Right ventricle myocardium inferior (tissue), 1 donor: ENCODE measurements at places on chromosomes 1 and 21.

- no peak for DNase-seq
Measured at GRCh38 chr1:206713070-206713469, 28.4 kb downstream of the MAPKAPK2 start.

- no peak for DNase-seq
Measured at GRCh38 chr1:53362270-53362669, 34.4 kb upstream of the LRP8 start.

DNA sequence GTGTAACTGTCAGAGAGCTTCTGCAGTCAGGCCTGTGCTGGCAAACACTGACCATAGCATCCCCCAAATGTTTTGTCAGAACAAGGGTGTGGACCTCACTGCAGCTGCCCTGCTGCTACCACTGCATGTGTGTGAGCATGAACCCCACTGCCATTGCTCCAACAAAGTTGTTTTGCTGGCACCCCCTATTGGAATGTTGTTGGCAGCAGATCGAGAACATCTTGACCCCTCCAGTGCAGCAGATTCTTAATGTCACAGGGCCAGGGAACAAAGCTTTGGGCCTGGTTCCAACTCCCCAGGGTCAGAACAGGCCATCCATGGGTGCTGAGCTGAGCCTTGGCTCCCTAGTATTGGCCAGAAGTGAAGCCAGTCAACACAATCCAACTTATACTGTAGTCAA, 1537.4 kb downstream of the NCAM2 start:
- DNase-seq = no peak

DNA sequence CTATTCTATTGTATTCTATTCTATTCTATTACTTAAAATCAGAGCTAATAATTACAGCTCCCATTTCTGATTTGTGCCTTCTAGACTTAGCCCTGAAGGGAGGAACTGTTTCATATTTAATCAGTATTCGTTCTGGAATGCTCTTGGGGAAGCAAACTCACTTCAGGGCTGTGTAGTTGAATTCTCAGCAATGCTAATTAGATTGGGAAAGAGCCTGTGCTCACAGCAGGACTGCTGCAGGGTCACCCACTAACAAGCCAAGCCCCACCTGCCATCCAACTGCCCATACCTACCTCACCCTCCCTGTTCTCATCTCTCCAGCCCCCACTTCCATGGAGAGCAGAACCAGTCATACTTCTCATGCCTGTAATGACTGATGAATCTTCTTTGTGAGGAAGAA, 464.2 kb downstream of the PTPRU start:
- DNase-seq = no peak

- DNase-seq = no peak
Measured at GRCh38 chr1:166122873-166123466, 43.8 kb downstream of the FAM78B start.

- DNase-seq = no peak
Measured at GRCh38 chr1:90973897-90974798, 47.7 kb downstream of the ZNF644 start.

DNA sequence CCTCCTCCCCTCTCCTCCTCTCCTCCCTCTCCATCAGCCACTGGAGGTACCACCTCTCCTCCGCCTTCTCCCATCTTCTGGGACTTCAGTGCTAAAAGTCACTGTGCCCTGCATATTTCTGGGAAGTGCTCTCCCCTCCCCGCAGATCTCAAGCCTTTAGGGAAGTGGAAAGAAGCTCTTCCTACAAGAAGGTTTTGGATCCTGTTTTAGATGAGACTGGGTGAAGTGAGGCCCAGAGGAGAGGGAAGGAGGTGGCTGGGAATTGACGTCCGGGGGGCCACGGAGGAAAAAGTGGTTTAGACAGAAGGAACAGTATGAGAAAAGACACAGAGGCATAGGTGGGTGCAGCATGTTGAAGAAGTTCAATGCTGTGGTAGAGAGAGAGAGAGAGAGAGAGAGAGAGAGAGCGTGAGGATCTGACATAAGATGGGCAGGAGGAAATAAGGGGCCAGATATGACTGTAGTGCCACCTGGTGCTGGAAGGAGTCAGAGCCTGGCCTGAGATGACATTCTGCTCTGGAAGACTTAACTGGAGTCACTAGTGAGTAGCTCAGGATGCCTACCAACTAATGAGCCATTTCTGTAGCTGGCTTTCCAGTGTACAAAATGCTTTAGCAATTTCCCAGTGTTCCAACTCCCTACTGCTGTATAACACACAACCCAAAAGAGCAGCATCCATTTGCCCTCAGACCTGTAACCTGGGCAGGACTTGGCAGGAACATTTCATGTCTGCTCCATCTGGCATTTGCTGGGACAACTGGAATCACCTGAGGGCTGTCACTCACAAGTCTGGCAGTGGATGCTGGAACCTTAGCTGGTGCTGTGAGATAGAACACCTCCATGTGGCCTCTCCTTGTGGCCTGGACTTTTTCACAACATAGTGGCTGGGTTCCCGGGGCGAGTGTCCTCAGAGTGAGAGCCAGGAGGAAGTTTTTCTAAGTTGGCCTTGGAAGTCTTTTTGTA, 16.6 kb upstream of the ZSCAN20 start:
- DNase-seq = no peak

GRCh38 chr1:204941421-204942338, 71.0 kb downstream of the NFASC start:
- DNase-seq = peak; percentile 84
